ENCODE measurements at places on chromosomes 12 and 14. TPM values are rescaled to one million over a fixed set of nuclear protein-coding genes. Genes with fewer than 3 reads are reported as not detected.
A peak's percentile ranks its signal among the peaks of the same experiment; 100 is the strongest.

Gene NEMF
- 54.3 TPM for total RNA-seq

DNA sequence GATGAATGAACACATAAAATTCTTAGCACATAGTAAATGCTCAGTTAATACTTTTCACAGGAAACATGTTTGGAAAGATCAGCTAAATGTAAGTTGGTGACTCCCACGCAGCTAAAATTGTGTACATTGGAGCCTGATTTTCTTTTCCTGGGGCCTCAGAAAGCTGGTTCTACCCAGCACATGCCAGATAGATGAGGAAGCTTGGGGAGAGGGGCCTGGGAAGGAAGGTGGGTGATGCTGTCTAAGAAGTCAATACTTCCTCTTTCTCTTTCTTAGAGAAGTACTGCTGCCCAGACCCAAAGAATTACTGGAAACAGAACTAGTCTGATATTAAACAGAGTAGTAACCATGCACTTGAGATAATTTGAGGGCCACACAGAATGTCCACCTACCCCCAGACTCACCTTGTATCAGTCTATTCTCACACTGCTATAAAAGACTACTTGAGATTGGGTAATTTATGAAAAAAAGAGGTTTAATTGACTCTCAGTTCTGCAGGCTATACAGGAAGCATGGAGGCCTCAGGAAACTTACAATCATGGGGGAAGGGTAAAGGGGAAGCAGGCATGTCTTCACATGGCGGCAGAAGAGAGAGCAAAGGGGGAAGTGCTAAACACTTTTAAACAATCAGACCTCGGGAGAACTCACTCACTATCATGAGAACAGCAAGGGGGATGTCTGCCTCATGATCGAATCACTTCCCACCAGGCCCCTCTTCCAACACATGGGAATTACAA is 123.3 kb upstream of the MED13L start:
- no peak for DNase-seq

- DNase-seq: no peak
Observed at GRCh38 chr14:91714805-91715204, 17.1 kb downstream of the CATSPERB start.

GRCh38 chr14:72254937-72255472 is 322.8 kb downstream of the RGS6 start:
- no peak for DNase-seq

Gene PARP2
- 22.5 TPM for total RNA-seq

DNA sequence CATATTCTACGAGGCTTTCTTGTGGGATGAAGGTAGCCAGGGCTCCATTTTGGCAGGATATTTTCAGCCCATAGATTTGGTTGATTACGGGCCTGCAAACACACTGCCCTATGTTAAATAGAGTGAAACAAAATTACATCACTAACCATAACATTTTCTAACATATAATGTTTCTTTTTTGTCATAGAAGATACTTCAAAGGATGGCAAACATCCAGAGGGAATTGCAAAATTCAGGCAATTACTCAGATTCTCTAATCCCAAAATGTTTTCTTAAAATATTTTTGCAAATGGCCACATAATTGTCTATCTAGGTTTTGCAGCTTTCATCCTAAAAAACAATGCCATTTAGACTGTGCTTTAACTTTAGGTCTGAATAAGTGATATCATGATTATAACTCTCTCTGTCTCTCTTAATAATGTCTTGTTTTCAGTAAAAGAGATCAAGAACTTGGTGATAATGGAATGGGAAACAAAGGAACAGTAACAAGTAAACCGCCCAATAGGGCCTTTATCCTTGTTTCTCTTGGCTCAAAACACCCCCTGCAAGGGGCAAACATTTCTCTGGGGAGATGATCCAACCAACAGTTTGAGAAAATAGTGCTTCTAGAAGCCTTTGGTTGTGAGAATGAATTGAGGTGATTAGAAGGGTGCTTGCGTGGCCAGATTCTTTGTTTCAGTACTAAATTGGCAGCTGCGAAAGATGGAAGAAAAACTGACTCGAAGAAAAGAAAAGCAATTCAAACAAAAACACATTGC is 54.4 kb upstream of the BTG1 start:
- DNase-seq: no peak

DNA sequence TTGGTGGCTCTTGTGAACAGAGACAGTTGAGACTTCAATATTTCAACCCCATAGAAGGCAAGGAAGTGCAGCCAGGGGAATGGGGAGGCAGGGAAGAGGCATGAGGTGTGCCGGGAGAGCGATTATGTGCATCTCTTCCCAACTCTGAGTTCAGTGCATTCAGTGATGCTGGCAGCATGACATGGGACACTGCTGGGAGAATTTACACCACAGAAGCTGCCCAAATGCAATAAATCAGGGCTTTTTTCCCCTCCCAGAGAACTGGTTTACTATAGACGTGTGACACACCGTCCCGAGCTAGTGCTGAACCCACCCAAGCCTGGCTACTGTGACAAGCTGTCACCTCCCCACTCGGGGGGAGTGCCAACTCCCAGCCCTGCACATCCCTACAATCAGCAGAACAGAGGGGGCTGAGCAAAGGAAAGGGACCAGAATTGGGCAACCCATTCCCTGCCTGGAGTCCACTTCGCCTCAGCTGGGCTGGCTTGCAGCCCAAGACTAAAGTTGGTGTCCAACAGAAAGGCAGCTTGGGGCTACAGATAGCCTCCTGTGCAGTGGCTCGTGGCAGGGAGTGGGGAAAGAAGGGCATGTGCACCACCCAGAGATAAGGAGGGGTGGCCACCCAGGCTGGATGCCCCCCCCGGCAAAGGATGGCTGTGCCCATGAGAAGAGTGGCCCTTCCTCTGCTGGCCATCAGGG is 16.7 kb downstream of the AHSA1 start:
- no peak for DNase-seq

GRCh38 chr12:22627371-22627770 is 2.4 kb downstream of the ETNK1 start:
- DNase-seq: no peak

Gene ADAM21
- total RNA-seq: 0.07 TPM

Gene KRAS
- 39.5 TPM for total RNA-seq

Gene CLEC4E
- not detected for total RNA-seq

- peak; percentile 56 for DNase-seq
Observed at GRCh38 chr12:92539110-92539749, 163.6 kb upstream of the PLEKHG7 start.

- DNase-seq: no peak
Observed at GRCh38 chr14:25411781-25412757, 362.1 kb upstream of the STXBP6 start.

Gene GNPNAT1
- total RNA-seq: 10.8 TPM

Gene GLT1D1
- total RNA-seq: 2.9 TPM

Gene SLC6A13
- 0.46 TPM for total RNA-seq

GRCh38 chr12:55723516-55724225 is 3.5 kb downstream of the RDH5 start:
- DNase-seq: no peak

DNA sequence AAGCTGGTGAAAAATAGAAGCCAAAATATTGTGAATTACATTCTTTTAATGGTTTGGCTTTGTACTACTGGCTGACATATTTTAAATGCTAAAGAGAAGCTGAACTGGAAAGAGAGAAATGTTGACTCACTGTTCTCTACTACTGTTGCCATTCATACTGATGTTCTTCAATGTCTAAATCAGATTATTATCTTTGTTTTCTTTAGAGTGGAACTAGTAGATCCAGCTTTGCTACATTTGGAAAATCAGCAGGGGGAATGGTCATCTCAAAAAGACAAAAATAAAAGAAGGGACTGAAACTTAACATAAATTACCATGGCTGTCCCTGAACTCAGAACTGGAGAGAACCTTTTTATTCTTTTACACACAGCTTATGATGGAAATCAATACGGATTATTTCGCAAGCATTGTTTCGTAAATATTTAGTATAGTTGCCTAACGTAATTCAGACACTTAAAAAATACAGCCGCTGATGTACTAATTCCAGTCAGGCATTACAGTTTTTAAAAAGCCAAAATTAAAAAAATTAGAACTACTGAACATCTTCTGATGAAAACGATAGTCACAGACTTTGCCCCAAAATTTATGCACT is 76.3 kb upstream of the OTX2 start:
- no peak for DNase-seq

- DNase-seq: no peak
Observed at GRCh38 chr12:51869496-51869865, 18.4 kb upstream of the ANKRD33 start.

Gene GNS
- 148 TPM for total RNA-seq

Gene CSRP2
- 32.0 TPM for total RNA-seq

GRCh38 chr14:99025418-99025817 is 246.6 kb downstream of the BCL11B start:
- no peak for DNase-seq

DNA sequence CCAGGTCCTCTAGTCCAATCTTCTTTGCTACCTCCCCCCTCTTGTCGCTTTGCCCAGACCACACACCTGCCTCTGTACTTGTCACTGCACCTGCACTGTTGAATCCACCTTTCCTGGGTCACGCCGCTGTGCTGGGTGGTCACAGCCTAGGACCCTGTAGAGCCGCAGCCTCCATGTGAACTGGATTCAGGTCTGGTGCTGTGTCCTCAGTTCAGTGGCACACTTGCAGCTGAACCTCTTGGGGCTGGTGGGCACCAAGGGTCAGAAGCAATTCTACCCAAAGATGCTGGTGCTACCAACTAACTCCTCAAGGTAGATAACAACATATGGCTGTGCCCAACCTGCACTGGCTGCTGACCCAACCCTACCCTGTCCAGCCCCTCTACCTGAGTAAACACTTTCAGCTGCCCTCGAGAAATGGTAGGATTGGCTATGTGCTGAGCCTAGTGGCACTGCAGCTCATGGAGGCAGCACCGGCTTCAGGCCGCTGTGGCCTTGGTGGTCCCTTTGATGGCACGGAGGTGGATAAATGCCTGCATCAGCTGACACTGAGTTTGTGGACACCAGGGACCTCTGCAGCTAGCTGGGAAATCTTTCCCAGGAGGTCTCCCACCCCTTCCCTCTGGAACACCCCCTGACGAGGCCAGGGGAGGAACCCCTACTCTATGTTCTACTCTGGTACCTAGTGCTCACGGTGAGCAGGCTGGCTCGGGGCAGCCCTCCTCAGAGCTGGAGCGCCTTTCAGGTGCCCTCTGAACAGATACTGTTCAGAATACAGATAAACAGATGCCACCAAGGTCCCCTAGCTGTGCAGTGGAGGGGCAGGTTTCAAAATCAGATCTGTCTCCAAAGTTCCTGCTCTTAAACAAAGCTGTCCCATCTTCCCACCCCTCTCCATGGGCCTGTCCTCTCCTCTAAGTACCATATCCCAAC is 14.3 kb downstream of the AGAP2 start:
- DNase-seq: no peak

DNA sequence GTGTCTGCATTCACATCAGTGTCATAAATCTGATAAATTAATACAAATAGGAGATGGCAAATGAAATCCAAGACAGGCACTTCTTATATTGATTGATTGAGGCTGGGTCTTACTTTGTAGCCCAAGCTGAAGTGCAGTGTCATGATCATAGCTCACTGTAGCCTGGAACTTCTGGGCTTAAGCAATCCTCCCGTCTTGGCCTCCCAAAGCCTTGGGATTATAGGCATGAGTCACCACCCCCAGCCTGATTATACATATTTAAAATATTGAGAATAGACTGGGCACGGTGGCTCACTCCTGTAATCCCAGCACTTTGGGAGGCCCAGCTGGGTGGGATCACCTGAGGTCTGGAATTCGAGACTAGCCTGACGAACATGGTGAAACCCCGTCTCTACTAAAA is 51.3 kb downstream of the MARK3 start:
- DNase-seq: no peak

- no peak for DNase-seq
Observed at GRCh38 chr14:21055432-21056117, 2.0 kb upstream of the RNASE8 start.

- no peak for DNase-seq
Observed at GRCh38 chr14:38286452-38286851, 30.6 kb upstream of the CLEC14A start.

Gene CLEC4D
- total RNA-seq: not detected

GRCh38 chr12:25434515-25434914 is 118.6 kb downstream of the LMNTD1 start:
- no peak for DNase-seq

- DNase-seq: no peak
Observed at GRCh38 chr14:104429291-104429861, 150.2 kb upstream of the C14orf180 start.

Gene ERP27
- 1.5 TPM for total RNA-seq

- no peak for DNase-seq
Observed at GRCh38 chr14:53367644-53368026, 214.5 kb upstream of the DDHD1 start.

Gene KLRC2
- not detected for total RNA-seq

Gene GLS2
- total RNA-seq: not detected

Gene KRT75
- total RNA-seq: not detected

DNA sequence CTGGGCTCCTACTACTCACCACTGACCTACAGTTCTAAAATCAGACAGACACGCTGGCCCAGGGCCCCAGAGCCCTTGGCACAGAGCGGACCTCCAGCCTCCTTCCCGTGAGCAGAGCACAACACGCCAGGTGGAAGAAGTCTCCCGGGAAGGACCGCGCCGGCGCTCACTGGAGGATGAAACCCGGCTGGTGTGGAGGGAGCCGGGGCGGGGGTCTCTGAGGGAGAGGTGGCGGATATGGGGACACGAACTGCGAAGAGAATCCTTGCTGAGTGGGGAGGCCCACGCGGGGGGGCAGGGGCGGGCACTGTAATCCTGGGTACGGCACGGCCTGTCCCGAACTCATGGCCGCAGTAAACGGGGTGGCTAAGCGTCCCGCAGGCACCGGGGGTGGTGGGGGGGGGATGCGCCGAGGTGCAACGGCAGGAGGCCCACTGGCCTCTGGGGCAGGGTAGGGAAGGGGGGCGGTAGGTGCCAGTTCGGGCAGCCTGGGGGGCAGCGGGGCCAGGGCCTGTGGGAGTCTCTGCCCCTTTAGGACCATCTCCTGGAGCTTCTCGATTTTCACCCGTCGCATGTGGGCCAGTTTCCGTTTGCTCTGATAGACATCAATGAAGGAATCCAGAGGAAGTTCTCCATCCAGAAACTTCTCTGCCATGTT is 28.8 kb downstream of the VPS37B start:
- DNase-seq: no peak

Gene ACSS3
- 62.2 TPM for total RNA-seq

- DNase-seq: no peak
Observed at GRCh38 chr12:111174251-111174960, 194.5 kb downstream of the PHETA1 start.

- DNase-seq: peak; percentile 11
Observed at GRCh38 chr14:101120641-101121507, 217.4 kb upstream of the RTL1 start.

All from uterus (tissue), 4 donors.